ENCODE measurements at places on chromosomes 7 and 10.

DNA sequence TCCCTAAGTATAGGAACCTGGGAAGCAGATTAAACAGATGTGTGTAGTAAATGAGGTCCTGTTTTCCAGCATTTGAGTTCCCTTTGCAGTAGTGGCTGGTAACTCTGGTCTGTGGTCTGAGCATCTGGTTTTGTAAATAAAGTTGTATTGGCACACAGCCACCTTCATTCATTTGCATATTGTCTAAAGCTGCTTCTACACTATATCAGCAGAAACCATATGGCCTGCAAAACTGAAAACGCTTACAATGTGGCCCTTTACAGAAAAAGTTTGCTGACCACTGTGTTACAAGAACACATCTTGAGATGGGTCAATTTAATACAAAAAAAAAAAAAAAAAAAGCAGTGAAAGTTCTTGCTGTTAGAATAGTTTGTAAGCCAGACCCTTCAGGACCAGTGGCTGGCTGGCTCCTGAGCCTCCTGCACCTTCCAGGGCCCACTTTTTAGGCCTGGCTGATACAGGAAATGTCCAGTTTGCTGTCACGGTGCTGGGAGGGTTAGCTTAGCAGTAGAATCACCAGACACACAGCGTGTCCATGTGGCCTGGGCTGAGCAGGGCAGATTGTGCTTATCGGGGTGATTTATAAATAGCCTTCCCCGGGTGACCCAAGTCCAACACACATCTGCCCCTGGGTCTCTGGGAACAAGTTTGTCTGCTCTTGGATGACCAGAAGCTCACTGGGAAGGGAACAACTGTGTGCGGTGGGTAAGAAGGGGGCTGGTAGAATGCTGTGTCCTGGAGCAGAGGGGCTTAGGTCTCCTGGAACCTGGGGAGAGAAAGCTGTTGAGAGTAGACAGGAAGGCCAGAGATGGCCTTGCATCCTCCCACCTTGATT lies 1.4 kb downstream of the C10orf71 start:
- no peak for DNase-seq

DNA sequence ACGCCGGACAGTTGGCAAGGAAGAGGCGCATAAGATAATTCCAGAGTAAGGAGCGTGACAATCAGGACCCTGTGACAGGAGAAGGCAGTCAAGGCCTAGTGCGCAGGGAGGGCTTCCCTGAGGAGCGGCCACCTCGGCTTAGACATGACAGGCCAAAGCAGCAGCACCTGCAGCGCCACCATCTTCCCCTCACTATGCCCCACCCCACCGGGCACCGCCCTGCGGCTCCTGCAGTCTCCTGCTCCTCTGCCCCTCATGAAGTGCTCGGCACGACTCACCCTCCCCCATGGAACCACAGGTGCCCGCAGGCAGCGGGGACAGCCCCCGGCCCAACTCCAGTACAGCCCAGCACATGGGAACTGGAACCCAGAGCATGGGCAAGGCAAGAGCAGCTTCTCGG lies 11.8 kb downstream of the MAD1L1 start:
- no peak for DNase-seq

GRCh38 chr7:155233311-155234157 lies 64.1 kb upstream of the INSIG1 start:
- no peak for DNase-seq

GRCh38 chr7:151571471-151571870 lies 51.8 kb upstream of the RHEB start:
- no peak for DNase-seq

- no peak for DNase-seq
Observed at GRCh38 chr10:20202337-20202736, 386.1 kb downstream of the PLXDC2 start.

GRCh38 chr7:128777156-128778123 lies 1.8 kb upstream of the OPN1SW start:
- DNase-seq: no peak

Measured in activated naive CD4-positive, alpha-beta T cell treated with anti-CD3 and anti-CD28 coated beads for 36 hours (primary cell).